ENCODE measurements at places on chromosomes 16 and 17. TPM values are rescaled to one million over a fixed set of nuclear protein-coding genes. Genes with fewer than 3 reads are reported as not detected.

DNA sequence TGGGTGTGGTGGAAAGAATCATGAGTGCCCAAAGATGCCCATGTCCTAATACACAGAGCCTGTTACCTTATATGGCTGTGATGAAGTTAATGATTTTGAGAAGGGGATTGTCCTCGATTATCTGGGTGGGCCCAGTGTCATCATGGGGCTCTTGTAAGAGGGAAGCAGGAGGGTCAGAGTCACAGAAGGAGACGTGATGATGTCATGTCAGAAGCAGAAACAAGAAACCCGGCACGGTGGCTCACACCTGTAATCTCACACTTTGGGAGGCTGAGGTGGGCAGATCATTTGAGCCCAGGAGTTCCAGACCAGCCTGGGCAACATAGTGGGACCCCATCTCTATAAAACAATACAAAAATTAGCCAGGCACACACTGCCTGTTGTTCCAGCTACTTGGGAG lies 55.2 kb upstream of the MGAT5B start:
- no peak for DNase-seq

GRCh38 chr17:73293480-73293911 lies 18.3 kb downstream of the CDC42EP4 start:
- DNase-seq: no peak

DNA sequence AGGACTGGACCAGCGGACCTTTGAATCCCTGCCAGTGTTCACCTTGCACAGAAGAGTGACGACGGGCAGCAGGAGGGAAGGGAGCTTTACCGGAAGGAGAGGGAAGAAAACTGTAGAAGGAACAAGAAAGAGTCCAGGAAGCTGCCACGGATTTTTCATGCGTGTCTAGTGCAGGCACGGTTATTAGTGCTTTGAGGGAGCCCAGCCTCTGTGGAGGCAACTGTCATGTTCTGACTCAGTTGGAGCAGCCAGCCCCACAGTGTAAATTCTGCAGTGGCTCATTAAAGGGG lies 6.5 kb upstream of the HOXB13 start:
- DNase-seq: peak; percentile 69

Gene NOS2
- 29.7 TPM for total RNA-seq

Gene CCL14
- total RNA-seq: 2.4 TPM

Gene RAB26
- 24.5 TPM for total RNA-seq

GRCh38 chr17:51734462-51734861 lies 424.1 kb downstream of the CA10 start:
- peak; percentile 18 for DNase-seq

GRCh38 chr16:5016967-5017677 lies 16.6 kb downstream of the NAGPA start:
- no peak for DNase-seq

- DNase-seq: no peak
Observed at GRCh38 chr17:49015924-49016774, 19.0 kb downstream of the IGF2BP1 start.

Measured in colonic mucosa (tissue), 4 donors.